ENCODE measurements at places on chromosomes 16 and 17. TPM values are rescaled to one million over a fixed set of nuclear protein-coding genes. Genes with fewer than 3 reads are reported as not detected.

The GPR139 gene
- total RNA-seq, result 2.5 TPM

The ADAD2 gene
- not detected for total RNA-seq

The SCARF1 gene
- total RNA-seq, result 2.5 TPM

The TBC1D3L gene
- total RNA-seq, result 3.9 TPM

The USP43 gene
- total RNA-seq, result 7.1 TPM

The KRT17 gene
- total RNA-seq, result 1.7 TPM

The UNC13D gene
- total RNA-seq, result 1.2 TPM

The UQCRC2 gene
- total RNA-seq, result 230 TPM

The TMEM106A gene
- 0.25 TPM for total RNA-seq

The HEATR9 gene
- not detected for total RNA-seq

The VEZF1 gene
- 55.6 TPM for total RNA-seq

The RPTOR gene
- 20.4 TPM for total RNA-seq

The CEP112 gene
- 7.4 TPM for total RNA-seq

The C17orf67 gene
- total RNA-seq, result 2.0 TPM

Measured in temporal lobe (tissue), 4 donors.